Lower lobe of right lung (tissue), 2 donors: ENCODE measurements at places on chromosomes 5 and 9. TPM values are rescaled to one million over a fixed set of nuclear protein-coding genes. Genes with fewer than 3 reads are reported as not detected.

- DNase-seq, result no peak
- H3K4me3 ChIP-seq, result no peak overlapping the region
- H3K27ac ChIP-seq, result no peak overlapping the region
- H3K36me3 ChIP-seq, result no peaks in the 10 kb centered on the region
Measured at GRCh38 chr5:110844251-110844650, 105.4 kb downstream of the SLC25A46 start.

DNA sequence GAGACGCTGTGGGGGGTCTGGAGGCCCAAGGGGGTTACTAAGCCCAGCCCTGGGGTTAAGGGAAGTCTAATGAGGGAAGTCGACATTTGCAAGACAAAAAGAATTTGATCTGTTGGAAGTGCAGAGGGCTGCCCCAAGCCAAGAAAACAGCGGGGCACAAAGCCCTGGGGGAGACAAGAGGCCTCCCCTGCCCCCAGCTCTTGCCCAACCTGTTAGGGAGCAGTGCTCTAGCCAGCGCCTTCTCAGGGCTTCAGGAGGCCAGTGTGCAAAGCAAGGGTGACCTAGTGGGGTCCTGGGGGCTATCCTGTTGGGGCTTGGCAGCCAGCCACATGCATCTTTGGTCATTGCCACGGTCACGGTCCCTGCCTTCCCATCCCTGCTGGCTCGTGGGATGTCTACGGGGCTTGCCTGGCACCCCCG is 25.2 kb downstream of the GFI1B start:
- H3K27me3 ChIP-seq, result peaks cover 67% of the 10 kb centered on the region
- no peaks in the 10 kb centered on the region for H3K4me1 ChIP-seq
- no peaks in the 10 kb centered on the region for H3K36me3 ChIP-seq
- peak; percentile 27 for DNase-seq

GRCh38 chr5:84419742-84420141 is 35.1 kb upstream of the EDIL3 start:
- H3K4me1 ChIP-seq, result no peaks in the 10 kb centered on the region
- H3K36me3 ChIP-seq, result no peaks in the 10 kb centered on the region
- DNase-seq, result no peak

DNA sequence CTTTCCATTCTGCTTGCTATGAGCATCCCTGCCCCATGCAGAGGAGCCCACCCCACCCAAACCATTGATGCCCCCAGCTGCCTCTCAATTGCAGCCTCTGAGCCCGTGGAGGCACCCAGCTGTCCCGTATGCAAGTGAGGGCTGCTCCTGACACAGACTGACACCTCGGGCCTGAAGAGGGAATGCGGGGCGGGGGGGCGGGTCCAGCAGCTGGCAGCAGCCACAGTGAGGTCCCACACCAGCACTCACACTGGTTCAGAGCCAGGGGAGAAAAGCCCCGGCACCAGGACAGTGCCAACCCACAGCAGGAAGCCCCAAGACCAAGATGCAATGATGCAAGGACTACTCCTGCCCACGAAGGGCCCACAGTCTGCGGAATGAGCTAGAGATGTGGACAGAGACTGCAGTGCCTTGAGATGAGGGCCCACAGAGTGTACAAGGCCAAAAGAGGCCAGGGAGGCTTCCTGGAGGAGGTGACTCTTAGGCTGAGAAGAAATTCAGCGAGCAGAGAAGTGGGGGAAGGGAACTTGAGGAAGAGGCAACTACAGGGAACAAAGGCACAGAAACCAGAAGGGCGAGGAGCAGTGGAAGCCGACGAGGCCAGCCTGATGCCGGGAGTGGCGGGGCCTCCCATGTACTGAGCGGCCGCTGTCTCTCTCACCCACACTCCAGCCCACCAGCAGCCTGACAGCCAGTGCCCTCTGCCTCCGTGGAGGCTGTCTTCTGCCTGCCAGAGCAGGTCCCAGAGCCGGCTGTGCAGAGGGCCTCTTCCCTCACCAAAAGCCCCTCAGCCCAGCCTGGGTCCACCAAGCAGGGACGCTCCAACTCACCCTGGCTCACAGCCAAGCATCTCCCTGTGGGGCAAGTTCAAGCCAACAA is 9.2 kb downstream of the EEIG1 start:
- H3K36me3 ChIP-seq, result no peaks in the 10 kb centered on the region
- H3K27ac ChIP-seq, result peak overlapping the region; percentile 46
- H3K4me3 ChIP-seq, result no peak overlapping the region
- peak; percentile 44 for DNase-seq
- no peaks in the 10 kb centered on the region for H3K27me3 ChIP-seq

DNA sequence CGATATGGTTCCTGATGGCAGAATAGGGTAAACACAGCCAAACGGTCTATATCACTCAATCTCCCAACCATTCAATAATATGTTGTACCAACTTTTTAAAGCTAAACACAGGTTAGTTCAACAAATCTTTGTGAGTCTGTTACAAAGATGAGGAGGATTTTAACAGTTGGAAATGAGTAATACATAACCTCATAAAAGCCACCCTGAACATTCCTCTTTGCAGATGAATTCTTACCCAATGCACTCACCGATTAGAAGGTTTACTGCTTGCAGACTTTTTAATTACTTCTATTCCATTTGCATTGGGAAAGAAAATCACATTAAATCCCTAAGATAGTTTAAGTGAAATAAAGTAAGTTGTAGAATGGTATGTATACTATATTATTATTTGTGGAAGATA is 23.3 kb upstream of the TRMT10B start:
- H3K4me3 ChIP-seq, result no peak overlapping the region
- H3K27me3 ChIP-seq, result peaks cover 16% of the 10 kb centered on the region
- H3K36me3 ChIP-seq, result no peaks in the 10 kb centered on the region
- no peak overlapping the region for H3K27ac ChIP-seq
- peaks cover 5% of the 10 kb centered on the region for H3K4me1 ChIP-seq

PCDHGC5 gene
- 1.8 TPM for total RNA-seq
